NCI-H510A treated with DMSO at 0.1 percent for 48 hours (cell line): ENCODE measurements at places on chromosomes 1 and 21.
A peak's percentile ranks its signal among the peaks of the same experiment; 100 is the strongest.

DNA sequence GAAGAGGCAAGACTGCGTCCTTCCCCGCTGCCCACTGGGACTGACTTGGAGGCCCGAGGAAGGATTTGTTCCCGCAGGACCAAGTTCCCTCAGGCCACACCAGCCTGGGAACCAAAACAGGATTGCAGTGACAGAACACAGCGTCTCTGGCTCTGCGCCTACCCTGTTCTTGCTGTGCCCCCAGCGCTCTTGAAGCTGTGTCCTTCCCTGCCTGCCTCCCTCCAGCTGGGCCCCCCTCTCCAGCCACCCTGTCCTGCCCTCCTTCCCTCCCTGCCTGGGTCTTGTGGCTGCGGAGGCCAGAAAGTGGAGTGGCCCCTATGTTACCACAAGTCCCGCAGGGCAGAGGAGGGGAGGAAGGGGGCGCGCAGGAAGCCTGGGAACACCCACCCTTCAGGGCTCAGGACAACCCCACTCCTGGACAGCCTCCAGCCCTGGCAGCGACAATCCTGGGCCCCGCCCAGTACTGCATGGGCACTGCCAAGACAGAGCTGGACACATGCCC is 164.9 kb downstream of the DYRK1A start:
- no peak for DNase-seq

DNA sequence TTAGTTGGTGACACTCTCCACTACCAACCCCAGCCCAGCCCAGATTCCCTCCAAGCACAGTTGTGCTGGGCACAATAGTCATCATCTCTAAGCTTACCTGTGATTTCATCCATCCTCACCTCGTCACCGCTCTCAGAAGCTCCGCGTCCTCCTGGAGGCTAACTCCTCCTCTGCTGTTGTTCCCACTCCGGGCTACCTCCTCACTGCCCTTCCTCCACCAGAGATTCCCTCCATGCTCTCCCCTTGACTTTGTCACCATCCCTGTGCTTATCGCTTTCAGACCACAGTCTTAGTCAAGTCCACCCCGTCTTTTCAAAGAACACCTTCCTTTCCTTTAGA is 47.0 kb upstream of the KIF26B start:
- DNase-seq: no peak

DNA sequence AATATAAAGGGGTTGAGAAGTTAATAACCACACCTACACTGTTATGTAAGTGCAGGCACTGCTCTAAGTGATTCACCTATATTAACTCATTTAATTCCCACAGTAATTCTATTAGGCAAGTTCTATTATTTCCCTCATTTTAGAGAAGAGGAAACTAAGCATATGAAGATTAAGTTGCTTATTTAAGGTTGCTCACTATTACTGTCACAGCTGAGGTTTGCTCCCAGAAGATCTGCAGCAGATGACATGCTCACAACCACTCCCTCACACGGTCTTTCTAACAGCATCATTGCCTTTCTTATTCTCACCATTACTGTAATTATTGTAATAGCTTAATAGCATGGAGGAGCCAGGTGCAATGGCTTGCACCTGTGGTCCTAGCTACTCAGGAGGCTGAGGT is 196.4 kb upstream of the GREM2 start:
- no peak for DNase-seq

DNA sequence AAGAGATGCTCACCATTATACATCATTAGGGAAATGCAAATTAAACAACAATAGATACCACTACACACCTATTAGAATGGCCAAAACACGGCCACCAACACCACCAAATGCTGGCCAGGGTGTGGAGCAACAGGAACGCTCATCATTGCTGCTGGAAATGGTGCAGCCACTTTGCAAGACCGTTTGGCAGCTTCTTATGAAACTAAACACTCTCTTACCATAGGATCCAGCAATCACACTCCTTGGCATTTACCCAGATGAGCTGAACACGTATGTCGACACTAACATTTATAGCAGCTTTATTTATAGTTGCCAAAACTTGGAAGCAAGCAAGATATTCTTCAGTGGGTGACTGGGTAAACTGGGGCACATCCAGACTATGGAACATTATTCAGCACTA is 28.9 kb upstream of the ADARB1 start:
- DNase-seq: no peak

DNA sequence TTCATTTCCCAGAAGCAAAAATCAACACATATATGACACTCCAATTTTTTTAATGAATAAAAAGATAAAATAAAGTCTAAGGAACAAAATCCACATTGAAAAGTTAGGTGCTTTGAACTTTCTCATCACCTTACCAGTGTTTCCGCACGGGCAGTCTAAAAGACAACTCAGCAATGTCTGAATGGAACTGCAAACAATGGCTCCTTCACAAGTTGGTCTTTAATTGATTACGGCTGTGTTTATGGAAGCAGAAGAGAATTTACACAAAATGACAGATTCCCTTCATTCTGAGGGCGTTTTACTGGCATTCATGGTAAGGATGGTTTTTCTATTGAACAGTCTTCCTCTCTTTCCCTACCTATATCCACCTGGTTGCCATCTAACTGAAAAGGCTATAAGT is 65.0 kb upstream of the RNPC3 start:
- no peak for DNase-seq

DNA sequence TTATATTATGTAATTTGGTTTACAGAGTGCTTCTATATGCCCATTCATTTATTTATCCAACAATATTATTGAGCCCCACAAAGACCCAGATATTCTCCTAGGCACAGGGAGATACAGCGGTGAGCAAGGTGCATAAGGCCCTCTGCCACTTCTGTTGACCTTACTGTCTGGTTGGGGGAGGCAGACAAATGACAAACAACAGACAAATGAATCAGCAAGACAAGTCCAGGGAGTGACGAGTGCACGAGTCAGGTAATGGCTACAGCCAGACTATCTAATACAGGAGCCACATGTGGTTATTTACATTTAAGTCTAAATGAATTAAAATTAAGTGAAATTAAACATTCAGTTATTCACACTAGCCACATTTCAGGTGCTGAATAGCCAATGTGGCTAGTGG is 22.0 kb upstream of the BCAR3 start:
- peak; percentile 75 for DNase-seq
